Stimulated activated CD4-positive, alpha-beta T cell treated with anti-CD3 and anti-CD28 coated beads, Interleukin-12 subunit alpha, Interleukin-12 subunit beta, amount 100 ng/mL, for 24 hours (primary cell): ENCODE measurements at places on chromosomes 11 and 22.
A peak's percentile ranks its signal among the peaks of the same experiment; 100 is the strongest.

- DNase-seq, result no peak
Observed at GRCh38 chr22:46237453-46238124, 12.5 kb downstream of the CDPF1 start.

GRCh38 chr22:42073621-42074041 is 417 bp upstream of the PHETA2 start:
- no peak for DNase-seq

GRCh38 chr11:86692746-86693145 is 20.3 kb upstream of the ME3 start:
- no peak for DNase-seq

DNA sequence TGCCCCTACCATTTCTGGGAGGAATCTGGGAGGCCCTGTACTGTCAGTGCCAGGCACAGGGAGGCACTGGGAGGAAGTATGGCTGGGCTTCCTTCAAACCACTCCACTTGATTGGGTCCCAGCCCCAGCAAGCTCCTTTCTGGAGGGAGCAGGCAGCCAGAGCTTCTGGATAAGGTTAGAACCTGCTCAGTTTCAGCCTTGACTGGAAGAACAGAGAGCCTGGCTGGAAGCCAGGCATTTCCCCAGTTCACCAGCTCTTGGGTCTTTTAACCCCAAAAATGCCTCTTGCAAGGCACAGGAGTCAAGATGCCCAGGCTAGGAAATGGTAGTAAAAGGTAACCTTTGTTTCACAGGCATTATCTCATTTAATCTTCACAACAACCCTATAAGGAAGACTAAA is 9.0 kb upstream of the KCTD14 start:
- DNase-seq, result no peak

GRCh38 chr11:59400461-59401261 is 25.6 kb downstream of the OR5A2 start:
- no peak for DNase-seq

DNA sequence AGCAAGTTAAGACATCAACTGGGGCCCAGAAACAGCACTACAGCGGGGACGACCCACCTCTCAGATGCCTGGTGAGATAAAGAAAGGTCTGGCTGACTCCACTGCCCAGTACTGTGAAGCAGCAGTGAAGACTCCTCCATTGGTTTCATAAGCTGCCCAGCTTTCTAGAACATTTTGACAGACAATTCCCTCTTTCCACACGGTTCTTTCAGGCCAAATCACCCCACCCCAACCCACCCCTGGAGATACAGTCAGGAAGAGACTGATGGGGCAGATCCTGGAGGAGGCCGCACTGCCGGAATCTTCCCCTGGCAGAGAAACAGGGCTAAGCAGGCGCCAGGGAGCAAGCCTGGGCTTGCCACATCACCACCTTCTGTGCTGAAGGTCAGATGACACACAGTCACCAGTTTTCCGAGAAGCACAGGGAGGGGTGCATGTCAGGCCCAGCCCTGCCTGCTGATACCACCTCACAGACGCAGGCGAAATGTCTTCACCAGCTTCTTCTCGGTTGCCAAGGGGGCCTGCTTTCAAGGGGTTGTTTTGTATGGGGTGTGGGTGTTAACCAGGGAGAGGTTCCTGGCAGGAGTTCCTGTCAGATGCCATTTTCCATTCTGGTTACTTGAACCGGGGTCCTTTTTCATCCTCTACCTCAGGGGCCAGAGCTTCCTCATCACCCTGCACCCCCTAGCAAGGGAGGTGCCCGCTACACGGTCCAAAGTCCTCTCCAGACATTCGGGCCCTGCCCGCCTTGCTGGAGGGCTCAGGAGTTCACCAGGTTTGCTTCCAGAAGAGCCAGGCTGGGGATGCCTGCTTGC is 1.4 kb upstream of the NEAT1 start:
- peak; percentile 76 for DNase-seq

- no peak for DNase-seq
Observed at GRCh38 chr11:34836958-34837856, 79.0 kb downstream of the APIP start.

- no peak for DNase-seq
Observed at GRCh38 chr11:59899532-59899931, 20.9 kb downstream of the OOSP3 start.

DNA sequence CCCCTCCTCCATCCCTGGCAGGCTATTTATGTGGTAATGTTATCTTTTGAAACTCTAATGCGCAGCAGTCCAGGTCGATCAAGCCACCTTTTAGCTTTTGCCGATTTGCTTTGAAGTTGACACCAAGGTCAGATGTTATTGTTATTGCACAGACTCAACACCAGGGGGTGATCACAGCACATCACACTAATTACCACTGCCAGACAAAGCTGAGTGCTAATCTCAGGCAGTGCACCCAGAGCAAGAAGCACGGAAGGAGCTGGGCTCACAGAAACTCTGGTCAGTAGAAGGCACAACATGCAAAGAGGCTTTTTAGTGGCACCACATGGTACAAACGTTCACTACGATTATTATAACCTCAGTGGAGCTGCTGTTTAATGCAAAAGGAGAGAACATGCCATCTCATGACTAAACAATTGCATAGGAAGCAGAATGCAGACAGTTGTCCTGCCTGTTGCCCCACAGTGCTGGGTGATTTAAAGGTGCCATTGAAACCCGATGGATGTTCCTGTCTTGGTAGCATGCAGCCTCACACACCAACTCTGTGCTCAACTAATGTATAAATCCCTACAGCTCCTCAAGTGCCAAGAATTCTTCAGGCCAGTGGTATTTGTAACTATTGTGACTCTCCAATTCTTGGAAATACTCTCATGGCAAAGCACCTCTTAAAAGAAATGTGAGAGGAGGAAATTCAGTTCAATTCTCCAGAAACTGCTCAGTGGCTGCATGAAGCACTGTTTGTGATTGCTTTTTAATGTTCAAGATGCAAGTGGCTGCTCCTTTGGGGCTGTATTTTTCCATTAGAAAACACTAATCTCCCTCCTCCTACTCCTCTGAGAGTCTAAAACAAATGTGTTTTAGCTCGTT is 353.9 kb upstream of the DDI1 start:
- DNase-seq, result peak; percentile 2

DNA sequence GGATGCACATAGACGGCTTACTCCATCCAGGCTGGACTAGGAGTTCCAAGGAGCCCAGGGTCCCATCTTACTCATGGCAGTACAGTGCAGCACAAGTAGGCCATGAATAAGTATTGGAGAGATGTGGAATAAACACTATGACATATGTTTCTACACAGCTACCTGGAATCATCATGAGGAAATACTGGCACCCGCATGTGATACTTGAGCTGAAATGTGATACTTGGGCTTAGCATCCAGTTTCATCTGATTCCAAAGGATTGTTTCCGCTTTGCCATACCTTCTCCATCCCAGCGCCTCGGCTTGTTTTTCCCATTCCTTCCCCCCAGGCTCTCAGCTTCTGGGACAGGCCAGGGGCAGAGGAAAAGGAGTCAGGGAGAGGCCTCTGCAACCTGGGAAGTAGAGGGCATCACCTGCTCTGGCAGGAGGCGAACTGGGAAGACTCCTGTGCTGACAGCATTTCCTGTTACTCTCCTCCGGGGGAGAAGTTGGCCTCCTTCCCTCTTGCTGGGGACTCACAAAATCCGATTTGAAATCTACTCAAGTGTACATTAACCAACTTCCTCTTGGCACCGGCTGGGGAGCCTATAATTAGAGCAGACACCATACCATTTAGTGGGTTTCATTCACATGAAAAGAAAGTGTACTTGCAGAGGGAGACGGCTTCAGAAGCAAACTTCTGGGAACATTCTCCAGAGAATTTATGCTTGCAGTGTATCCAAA is 187.8 kb downstream of the MIAT start:
- DNase-seq, result no peak

DNA sequence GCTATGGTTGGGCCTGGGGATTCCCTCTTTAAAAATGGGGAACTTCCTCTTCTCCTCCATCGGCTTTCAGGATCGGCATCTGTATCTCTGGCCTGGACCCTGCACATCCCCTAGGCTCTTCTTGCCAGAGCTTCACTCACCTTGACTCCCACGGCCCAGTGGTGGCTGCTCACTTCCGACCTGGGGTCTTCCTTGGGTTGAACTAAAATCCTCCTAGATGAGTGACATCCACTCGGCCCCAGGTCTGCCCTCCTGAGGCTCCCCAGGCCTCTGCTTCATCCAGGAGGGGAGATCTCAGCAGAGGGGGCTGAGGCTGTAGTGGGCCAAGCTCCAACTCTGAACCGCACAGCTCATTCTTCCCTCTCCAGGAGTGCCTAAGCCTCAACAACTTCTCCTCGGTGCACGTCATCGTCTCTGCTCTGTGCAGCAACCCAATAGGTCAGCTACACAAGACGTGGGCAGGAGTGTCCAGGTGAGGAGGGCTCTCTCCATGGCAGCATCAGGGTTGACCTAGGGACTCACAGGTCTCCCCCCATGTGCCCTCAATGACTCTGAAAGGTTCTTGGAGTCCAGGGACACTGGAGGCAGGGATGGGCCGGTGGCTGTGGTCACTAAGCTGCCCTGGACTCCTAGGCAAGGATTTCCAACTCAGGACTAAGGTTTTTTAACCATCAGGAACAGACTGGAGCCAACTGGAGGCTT is 3.3 kb downstream of the RGL4 start:
- no peak for DNase-seq

DNA sequence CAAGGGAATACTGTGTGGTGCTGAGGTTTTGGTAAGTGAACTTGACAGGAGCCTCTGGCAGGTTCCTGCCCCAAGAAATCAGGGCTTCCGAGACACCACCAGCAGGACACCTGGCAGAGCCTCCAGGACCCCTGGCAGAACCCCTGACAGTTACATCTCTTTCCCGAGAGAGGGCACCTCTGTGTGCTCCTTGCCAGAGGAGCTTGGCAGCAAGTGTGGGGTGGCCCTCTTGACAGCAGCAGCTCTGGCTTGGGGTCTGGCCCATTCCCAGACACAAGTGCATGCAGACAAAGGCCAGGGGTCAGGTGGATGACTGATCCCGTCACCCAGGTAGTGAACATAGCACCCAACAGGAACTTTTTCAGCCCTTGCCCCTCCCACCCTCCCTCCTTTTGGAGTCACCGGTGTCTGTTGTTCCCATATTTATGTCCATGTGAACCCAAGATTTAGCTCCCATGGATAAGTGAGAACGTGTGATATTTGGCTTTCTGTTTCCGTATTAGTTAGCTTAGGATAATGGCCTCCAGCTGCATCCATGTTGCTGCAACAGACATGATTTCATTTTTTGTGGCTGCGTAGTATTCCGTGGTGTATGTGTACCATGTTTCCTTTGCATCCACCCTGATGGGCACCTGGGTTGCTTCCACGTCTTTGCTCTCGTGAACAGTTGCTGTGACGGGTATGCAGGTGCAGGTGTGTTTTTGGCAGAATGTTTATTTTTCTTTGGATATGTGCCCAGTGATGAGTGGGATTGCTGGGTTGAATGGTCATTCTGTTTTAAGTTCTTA is 21.2 kb upstream of the OSBPL5 start:
- no peak for DNase-seq

DNA sequence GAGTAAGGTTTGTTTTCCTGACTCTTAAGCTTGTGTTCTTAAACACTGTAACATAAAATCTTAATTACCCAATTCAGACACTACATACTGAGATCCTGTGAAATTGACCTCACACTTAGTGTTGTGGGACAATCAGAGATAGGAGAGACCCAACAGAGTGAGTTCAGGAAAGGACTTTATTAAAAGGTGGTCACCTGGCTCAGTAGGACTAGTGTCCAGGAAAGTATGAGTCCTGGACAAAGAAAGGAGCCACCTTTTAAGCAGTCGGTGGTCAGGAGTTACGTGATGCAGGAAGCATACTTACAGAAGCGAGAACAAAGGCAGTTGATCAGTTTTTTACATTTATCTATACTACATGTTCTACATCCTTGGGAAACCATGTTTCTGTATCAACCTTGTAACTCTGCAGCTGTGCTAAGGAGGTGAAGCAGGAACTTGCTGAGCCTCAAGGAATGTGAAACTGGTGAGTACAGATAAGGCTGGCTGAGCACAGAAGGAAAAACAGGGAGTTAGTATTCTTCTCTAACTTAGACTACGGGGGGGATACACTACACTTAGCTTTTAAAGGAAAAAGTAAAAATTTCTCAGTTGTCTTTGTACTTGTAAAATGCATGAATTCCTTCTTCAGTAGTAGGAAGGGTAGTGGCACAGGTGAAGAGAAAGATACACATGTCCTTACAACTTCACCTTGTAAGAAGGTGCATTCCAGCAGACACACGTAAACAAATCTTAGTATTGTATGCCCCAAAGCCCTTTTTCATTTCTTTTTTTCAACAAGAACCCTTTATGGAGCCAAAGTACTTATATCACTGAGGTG is 15.1 kb downstream of the OR51E1 start:
- DNase-seq, result no peak

DNA sequence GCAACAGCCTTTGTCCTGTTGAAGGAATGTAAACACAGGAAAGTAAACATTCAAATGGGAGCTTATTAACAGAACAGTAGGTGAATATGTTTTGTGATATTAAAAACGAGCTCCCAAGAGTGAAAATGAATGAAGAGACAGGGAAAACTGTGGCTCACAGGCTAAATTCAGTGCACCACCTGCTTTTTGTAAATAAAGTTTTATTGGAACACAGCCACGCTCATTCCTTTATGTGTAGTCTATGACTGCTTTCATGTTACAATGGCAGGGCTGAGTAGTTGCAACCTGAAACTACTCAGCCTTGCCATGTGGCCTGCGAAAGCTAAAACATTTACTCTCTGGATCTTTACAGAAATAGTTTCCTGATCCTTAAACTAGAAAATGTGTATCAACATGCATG is 136.9 kb downstream of the MYO18B start:
- DNase-seq, result no peak

DNA sequence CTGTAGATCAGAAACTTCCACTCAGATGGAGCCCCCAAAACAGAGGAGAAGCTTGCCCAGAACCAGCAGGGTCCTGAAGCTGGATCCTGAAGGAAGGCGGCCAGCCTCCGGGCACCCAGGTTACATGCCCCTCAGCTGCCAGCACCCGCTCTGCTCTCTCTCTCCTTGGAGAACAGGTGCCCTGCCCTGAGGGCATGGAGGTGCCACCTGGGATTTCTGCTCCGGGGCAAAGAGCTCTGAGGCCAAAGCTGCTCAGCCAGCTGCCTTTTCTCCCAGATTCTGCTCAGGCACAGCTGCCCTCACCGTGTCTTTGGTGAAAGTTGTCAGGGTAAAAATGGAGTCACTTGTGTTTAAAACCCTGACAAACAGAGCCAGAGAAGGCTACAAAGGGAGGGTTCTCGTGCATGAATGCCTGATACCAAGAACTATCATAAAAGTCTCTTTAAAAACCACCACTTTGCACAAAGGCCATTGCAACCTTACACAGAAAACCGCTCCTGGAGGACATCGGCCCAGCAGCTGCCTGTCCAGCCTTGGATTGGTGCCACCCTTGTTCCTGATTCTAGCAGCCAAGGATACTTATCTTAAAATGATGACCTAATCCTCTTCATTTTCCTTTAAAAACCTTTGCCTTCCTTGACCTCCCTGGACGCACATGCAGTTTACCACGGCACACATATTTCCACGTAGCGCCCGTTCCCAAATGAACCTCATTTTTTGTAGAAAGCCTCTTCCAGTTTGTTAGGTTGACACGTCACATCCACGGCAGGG is 140.0 kb downstream of the CACNA1I start:
- no peak for DNase-seq
